IPS DF 6.9 (cell line): ENCODE measurements at places on chromosomes 1 and 21.

DNA sequence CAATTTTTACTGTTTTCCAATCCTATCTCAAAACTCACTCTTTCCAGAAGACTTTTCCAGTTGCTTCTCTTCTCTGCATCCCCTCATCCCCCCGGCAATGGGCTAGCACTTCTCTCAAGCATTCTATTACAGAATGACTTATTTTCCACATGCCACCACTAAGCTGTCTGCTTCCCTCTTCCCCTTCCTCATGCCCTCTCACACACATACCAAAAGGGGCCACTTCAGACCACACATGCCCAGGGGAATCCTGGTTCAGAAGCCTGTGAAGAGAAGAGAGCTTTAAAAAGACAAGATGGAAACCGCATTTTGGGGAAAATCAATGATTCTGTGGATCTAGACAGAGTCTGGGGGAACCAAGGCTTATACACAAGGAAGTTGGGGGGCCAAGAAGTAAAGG is 8.4 kb upstream of the LORICRIN start:
- DNase-seq: no peak

- no peak for DNase-seq
Measured at GRCh38 chr1:94714152-94714551, 106.0 kb upstream of the SLC44A3 start.

DNA sequence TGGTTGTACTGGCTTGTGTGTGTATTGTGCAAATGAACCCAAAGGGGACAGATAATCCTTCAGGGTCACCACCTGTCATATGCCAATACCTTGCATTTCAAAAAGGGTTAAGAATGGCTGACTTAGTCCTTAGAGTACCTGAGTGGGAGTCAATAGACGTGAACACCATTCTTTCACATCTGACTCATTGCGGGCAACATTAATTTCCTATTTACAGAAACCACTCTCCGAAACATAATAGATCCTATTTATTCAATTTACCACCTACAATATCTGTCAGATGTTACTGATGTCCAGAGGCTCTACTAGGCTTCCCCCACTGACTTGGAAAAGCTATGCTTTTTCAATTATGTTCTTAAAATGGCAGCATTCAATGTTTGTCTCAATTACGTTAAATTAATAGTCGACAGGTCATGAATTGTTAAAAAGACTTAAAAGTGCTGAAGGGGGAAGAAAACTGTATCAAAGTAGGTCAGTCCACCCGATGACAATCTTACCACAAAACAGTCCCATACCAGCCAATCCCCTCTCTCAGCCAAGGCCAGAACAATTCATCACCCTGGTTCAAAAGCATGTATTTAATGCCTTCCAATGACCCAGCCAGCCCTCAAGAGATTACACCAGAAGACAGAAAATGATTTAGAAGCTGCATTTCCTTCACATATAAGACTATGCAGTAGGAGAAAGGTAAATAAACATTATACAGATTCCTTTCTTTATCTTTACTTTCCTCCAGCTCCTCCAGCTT is 48.6 kb upstream of the PLA2G2C start:
- DNase-seq: no peak

- DNase-seq: no peak
Measured at GRCh38 chr1:240936911-240937668, 325.1 kb upstream of the GREM2 start.

DNA sequence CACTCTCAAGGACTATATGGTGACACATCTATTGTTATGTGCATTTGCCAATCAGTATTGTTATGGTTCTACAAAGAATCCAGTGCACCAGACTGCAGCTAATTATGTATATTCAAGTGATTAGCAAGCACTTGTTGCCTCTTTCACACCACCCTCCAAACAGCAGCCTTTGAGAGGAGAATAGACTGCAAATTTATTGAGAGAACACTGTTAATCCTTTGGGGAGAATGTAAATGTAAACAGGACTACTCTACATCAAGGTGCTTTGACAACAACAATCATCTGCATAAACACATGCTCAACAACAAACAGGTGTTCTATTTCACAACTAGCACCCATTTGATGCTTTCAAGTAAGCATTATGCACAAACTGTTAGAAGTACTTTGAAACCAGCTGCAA is 117.4 kb downstream of the AKT3 start:
- no peak for DNase-seq

- DNase-seq: no peak
Measured at GRCh38 chr1:207619871-207620542, 24.9 kb upstream of the CR1L start.

DNA sequence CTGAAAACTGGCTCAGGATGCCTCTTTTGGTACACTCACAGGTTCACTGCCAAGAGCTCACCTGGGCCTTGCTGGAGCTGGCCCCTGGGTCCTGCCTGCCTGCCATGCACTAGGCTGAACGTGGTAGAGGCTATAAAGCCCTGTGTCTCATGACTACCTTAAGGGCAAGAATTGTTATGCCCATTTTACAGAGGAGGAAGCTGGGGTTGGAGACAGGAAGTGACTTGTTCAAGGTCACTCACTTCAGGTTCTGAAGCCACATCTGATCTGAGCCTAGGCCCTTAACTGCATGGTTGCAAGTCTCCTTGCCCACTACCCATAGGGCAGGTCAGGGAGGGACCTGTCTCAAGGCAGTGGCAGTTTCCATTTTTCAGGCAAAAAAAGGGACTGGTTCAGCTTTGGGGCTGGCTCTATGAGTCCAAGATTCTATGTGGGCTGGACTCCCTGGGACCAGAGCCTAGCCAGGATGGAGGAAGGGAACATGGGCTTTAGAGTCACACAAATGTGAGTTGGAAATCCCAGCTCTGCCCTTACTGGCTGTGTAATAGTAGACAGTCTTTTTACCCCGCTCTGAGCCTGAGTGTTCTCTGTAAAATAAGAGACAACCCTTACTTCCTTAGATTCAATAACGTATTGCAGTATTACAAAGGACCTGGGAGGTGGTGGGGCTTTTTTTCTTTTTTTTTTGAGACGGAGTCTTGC is 7.8 kb downstream of the STK40 start:
- DNase-seq: no peak

GRCh38 chr21:26097475-26097874 is 73.1 kb downstream of the APP start:
- no peak for DNase-seq

DNA sequence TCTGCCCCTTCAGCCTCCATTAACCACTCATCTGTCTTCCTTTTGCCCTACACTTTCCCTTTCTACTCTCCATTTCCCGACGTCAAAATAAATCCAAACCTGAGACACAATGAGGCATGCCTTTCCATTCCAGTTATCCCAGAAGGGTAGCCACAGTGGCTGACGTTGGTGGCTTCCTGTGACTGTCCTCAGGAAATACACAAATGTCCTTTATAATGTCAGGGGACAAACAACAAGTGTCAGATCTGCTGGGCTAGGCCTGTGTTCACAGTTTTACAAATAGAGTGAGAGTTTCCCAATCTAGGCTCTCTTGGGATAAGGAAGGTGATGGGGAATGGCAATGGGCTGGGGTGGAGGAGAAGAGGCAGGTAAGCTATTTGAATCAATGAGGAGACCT is 135.3 kb downstream of the BRINP2 start:
- no peak for DNase-seq

DNA sequence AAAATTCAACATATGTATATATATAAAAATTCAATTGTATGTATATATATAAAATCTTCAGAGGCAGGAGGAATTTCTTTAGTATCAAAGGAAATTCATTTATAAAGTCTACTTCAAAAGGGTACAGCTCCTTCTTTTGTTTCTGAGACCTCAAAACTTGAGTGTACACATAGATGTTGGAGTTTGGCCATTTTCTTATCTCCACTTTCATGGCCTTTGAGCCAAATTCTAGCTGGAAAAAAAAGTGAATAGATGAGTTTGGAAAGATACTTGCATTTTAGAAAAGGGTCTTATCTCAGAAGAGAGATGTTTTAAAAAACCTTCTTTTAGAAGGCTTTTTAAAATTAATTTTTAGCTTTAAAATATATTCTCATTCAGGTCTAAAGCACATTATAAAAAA is 103.2 kb downstream of the ATF6 start:
- no peak for DNase-seq

DNA sequence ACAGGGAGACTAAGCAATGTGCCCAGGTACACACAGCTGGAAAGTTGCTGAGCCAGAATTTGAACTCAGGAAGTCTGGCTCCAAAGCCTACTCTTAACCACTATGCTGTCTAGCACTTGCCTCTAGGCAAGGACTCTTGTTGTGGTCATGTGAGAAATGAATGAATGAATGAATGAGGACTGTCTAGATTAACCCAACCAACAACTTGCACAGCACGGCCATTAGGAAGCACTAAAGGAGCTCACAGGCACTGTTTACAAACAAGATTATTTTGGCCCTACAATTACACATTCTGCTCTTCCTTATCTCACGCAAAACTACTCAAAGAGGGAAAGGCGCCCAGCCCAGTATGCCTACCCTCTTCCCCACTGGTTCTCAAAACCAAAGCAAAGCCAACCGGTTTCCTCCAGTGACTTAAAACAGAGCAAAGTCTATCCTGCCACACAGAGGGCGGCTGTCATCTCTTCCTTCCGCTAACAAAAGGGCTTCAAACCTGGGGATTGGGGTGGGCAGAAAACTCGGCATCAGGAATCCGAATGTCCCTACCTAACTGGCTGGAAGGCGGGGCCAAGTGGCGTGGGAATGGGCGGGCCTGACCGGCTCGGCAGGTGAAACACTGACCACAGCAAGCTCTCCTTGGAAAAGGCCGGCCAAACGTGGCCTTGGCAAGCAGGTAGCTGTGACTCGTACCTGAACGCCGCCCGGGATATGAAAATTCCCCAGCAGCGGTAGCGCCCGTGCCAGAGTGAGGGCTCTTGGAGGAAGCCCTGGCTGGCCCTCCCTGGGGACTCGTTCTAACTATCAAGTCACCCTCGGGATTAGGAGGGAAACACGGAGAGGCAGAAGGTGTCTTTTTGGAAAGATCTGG is 948 bp downstream of the STK40 start:
- no peak for DNase-seq

GRCh38 chr1:239511875-239512274 is 125.5 kb downstream of the CHRM3 start:
- DNase-seq: no peak

- no peak for DNase-seq
Measured at GRCh38 chr1:156912310-156912709, 8.1 kb upstream of the LRRC71 start.

DNA sequence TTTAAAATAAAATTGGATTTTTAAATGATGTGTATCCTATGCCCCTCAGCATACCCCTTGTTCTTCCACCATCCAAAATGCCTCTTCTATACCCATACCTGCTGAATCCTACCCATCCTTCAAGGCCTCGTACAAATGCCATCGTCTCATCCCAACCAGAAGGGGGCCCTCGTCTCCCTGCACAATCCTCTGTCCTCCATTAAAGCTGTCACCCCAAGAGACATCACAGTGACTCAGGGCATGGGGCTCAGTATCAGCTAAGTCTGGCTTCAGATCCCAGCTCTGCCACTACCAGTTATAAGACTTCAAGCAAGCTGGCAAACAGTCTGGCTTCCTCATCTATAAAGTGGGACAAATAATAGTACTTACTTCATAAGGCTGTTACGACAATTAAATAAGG is 23.8 kb downstream of the IGFN1 start:
- DNase-seq: peak; percentile 33

GRCh38 chr1:145859491-145860023 is 676 bp upstream of the PIAS3 start:
- DNase-seq: no peak

GRCh38 chr1:248752161-248753028 is 3.2 kb downstream of the LYPD8 start:
- no peak for DNase-seq

DNA sequence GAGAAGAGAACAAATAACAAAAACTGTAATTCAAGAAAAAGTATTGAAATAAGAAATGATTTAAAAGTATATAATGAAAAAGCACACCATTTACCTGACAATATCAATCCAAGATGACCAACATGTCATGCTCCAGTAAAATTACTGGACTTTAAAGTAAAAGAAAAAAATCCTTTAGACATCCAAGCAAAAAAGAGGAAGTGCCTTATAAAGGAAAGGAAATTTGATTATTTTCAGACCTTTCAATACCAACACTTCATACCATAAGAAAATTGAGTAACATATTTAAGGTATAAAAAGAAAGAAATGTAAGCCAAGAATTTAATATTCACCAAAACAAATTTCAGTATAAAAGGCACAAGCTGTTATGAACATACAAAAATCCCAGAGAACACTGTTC is 46.2 kb upstream of the SSX2IP start:
- DNase-seq: no peak

DNA sequence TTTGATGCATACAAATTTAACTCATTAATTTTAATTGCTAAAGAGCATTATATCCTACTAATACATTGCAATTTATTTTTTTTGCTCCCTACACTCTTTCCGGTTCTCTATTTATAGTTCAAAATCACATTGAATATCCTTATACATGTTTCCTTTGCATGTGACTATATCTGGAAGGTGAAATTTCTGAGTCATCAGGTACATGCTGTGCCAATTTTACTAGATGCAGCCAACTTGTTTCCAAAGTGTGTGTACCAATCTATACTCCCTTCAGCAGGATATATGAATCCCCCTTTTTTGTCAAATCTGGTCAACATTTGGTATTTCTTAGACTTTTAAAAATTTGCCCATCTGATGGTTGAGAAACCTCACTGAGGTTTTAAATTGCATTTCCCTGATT is 602.9 kb upstream of the CAMK1G start:
- DNase-seq: no peak

DNA sequence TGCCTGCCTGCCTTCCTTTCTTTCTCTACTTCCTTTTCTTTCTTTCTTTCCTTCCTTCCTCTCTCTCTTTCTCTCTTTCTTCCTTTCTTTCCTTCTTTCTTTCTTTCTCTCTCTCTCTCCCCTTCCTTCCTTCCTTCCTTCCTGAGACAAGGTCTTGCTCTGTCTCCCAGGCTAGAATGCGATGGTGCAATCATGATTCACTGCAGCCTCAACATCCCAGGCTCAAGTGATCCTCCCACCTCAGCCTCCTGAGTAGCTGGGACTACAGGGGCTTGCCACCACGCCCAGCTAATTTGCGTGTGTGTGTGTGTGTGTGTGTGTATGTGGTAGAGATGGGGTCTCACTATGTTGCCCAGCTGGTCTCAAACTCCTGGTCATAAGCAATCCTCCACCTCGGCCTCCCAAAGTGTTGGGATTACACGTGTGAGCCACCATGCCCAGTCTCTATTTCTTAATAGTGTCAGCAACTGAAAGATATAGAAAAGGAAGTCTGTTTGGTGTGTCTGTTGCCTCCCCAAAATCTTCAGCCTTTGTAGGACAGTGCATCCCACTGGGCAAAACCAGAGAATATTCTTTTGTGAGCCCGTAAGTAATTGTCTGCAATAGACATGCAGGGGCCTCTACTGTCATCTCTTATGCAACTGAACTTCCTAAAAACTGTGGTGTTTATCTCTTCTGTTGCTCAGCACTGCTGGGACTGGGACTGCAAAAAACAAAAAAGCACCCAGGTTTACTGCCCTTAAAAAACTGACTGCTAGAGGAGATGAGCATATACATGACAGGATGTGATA is 20.9 kb upstream of the RAB4A start:
- no peak for DNase-seq

DNA sequence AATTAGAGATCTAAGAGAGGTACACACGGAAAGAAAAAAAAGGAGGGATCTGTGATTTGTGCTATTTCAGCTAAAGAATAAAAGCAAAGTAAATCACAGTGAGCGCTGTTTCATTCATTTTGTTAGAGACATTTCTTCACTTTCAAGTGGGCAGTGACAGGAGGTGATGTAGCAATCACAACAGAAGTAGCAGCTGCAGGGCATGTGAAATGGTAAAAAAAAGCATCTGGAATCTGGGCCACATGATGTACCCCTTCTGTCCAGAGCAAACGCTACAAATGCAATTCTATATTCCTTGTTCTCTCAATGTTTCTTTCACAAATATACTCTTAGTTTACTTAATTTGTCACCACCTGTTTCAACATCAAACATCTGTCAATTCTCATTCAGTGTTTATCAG is 786.5 kb downstream of the LRRIQ3 start:
- DNase-seq: no peak

GRCh38 chr1:156765666-156766065 is 1.7 kb upstream of the PRCC start:
- DNase-seq: no peak
